ENCODE measurements at places on chromosomes 7 and 10. TPM values are rescaled to one million over a fixed set of nuclear protein-coding genes. Genes with fewer than 3 reads are reported as not detected.

GRCh38 chr7:77420438-77420837, 4.3 kb upstream of the GSAP start:
- H3K4me1 ChIP-seq = peaks cover 4% of the 10 kb centered on the region
- no peaks in the 10 kb centered on the region for H3K27me3 ChIP-seq
- no peaks in the 10 kb centered on the region for H3K36me3 ChIP-seq
- no peak overlapping the region for H3K4me3 ChIP-seq

Gene HKDC1
- 45.7 TPM for polyA plus RNA-seq

DNA sequence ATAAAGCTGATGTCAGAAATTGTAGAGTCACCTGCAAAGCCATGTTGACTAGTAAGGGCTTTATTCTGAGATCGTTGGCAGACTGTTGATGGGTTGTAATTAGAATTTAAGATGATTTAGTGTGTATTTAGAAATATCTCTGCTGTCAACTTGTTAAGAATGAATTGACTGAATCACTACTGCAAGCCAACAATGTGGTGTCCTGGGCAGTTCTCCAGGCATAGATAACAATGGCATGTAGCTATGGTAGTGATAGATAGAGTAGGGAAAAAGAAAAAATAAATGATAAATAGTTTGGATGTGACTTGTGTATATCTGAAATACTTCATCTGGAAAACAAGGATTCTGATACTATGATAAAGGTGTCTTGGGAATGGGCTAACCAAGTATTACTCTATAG, 640.2 kb downstream of the ARL4A start:
- H3K27me3 ChIP-seq = no peaks in the 10 kb centered on the region
- no peak for DNase-seq
- H3K36me3 ChIP-seq = no peaks in the 10 kb centered on the region
- no peaks in the 10 kb centered on the region for H3K4me1 ChIP-seq
- no peak overlapping the region for H3K4me3 ChIP-seq

DNA sequence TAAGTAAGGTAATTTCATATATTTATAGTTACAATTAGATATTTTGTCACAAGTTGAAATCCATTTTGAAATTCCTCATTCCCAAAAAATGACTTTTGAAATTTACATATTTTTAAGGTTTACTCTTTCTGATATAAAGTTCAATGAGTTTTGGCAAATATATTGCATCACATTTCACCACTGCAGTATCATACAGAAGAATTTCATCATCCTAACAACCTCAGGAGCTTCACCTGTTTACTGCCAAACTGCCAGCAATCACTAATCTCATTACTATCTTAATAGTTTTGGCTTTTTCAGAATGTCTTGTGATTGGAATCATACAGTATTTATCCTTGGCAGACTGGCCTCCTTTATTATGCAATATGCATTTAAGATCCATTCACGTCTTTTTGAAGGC, 1578.9 kb downstream of the REEP3 start:
- H3K27ac ChIP-seq = no peak overlapping the region
- no peak for DNase-seq
- no peaks in the 10 kb centered on the region for H3K36me3 ChIP-seq
- H3K4me3 ChIP-seq = no peak overlapping the region

DNA sequence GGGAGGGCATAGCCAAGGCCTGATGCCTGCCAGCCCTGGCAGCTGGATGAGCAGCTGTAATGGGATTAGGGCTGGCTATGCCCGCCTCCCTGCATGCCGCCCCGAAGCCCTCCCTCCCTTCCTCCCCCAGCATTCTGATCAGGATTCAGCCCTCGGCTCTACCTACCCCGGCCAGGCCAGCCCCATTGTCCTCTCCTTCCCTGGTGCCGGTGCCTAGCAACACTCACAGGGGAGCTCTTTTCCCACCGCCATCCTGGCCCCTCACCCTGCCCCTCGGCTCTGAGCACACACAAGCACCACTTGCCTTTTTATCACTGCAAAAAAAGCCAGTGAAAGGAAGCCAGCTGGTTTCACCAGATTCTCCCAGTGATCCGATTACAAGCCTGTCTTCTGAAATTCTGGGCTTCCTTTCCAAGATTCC, 9.0 kb upstream of the ADCYAP1R1 start:
- DNase-seq = no peak
- H3K27me3 ChIP-seq = no peaks in the 10 kb centered on the region
- H3K36me3 ChIP-seq = no peaks in the 10 kb centered on the region
- H3K27ac ChIP-seq = no peak overlapping the region

Gene DDC
- 689 TPM for polyA plus RNA-seq

GRCh38 chr10:35416619-35417312, 80.5 kb downstream of the CCNY start:
- no peak for DNase-seq
- H3K4me3 ChIP-seq = no peak overlapping the region
- H3K27ac ChIP-seq = no peak overlapping the region
- no peaks in the 10 kb centered on the region for H3K4me1 ChIP-seq

GRCh38 chr10:15898046-15898445, 37.7 kb upstream of the MINDY3 start:
- peaks cover 2% of the 10 kb centered on the region for H3K27me3 ChIP-seq
- H3K4me3 ChIP-seq = no peak overlapping the region
- no peaks in the 10 kb centered on the region for H3K4me1 ChIP-seq
- no peak for DNase-seq
- H3K36me3 ChIP-seq = no peaks in the 10 kb centered on the region
- H3K27ac ChIP-seq = no peak overlapping the region
